ENCODE measurements at places on chromosomes 5 and 9. TPM values are rescaled to one million over a fixed set of nuclear protein-coding genes. Genes with fewer than 3 reads are reported as not detected.

IFNA2 gene
- not detected for total RNA-seq

SLC46A2 gene
- not detected for total RNA-seq

CER1 gene
- 1,033 TPM for total RNA-seq

TAF11L10 gene
- not detected for total RNA-seq

CAVIN4 gene
- 3.1 TPM for total RNA-seq
